Type B pancreatic cell (in vitro differentiated cells): ENCODE measurements at places on chromosomes 5 and 9. TPM values are rescaled to one million over a fixed set of nuclear protein-coding genes. Genes with fewer than 3 reads are reported as not detected.

Gene CHSY3
- 0.86 and 4.9 TPM in 2 replicates for total RNA-seq

Gene SLC36A2
- total RNA-seq: not detected in 2 replicates

Gene NME5
- total RNA-seq: 4.3 and 7.8 TPM in 2 replicates

Gene CXCL14
- total RNA-seq: 70.3 and 125 TPM in 2 replicates

Gene PAEP
- not detected in 2 replicates for total RNA-seq

Gene C9orf57
- not detected in 2 replicates for total RNA-seq

Gene DMRT3
- total RNA-seq: 0.74 and 0.80 TPM in 2 replicates

Gene MAMDC2
- 2.2 and 4.0 TPM in 2 replicates for total RNA-seq

Gene PCSK1
- total RNA-seq: 13.6 and 49.2 TPM in 2 replicates

Gene SH2D3C
- total RNA-seq: 1.6 and 7.1 TPM in 2 replicates

Gene GEMIN5
- 13.8 and 22.5 TPM in 2 replicates for total RNA-seq

Gene IFNK
- not detected in 2 replicates for total RNA-seq

Gene SHROOM1
- total RNA-seq: 7.2 and 7.6 TPM in 2 replicates

Gene FAM151B
- 2.9 and 3.0 TPM in 2 replicates for total RNA-seq

Gene NR5A1
- 0.12 and 0.26 TPM in 2 replicates for total RNA-seq

Gene SARDH
- 0.76 and 6.8 TPM in 2 replicates for total RNA-seq

Gene FOXD4
- total RNA-seq: 0.17 and 0.75 TPM in 2 replicates

Gene TAF9
- total RNA-seq: 59.9 and 60.2 TPM in 2 replicates

Gene SHISAL2B
- total RNA-seq: 0.63 TPM in 1 of 2 replicates, not detected in the other

Gene HACD4
- total RNA-seq: 0.72 and 2.4 TPM in 2 replicates

Gene FOXD4L5
- total RNA-seq: 0.31 TPM in 1 of 2 replicates, not detected in the other

Gene PCDHB12
- total RNA-seq: 1.4 and 2.3 TPM in 2 replicates

Gene ZDHHC11B
- total RNA-seq: 2.2 and 4.0 TPM in 2 replicates
